Ascending aorta (tissue), 2 donors: ENCODE measurements at places on chromosomes 5 and 9.

- no peaks in the 10 kb centered on the region for H3K27me3 ChIP-seq
- no peak overlapping the region for H3K4me3 ChIP-seq
- no peaks in the 10 kb centered on the region for H3K36me3 ChIP-seq
Measured at GRCh38 chr5:39469176-39469575, 44.4 kb upstream of the DAB2 start.

DNA sequence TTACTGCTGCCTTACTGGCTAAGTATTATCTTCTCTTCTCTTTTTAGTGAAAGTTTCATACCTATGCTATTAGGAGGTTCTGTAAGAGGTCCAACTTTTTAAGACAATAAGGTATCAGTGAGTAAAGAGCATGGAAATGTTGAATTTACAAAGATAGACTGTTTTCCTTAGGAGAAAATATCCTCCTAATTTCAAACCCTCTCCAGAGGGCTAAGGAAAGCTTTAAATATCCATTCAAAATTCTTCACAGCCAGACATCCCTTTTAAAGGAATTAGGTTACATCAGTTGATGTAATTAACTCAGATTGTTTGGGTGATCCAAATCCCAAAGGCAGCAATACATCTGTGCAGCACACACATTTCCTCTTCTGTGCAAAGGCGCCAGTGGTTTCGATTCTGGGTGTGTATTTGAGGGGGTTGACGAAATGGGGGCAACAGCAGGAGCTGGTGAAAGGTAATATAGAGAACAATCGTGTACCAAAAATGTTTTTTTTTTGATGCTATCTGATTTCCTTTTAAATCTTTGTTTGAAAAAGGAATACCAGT, 273.8 kb upstream of the RPS23 start:
- no peak for DNase-seq
- no peaks in the 10 kb centered on the region for H3K27me3 ChIP-seq
- H3K4me1 ChIP-seq = no peaks in the 10 kb centered on the region
- peak overlapping the region; percentile 77 for H3K27ac ChIP-seq
- H3K36me3 ChIP-seq = no peaks in the 10 kb centered on the region

- no peak overlapping the region for H3K27ac ChIP-seq
- no peak for DNase-seq
- no peaks in the 10 kb centered on the region for H3K27me3 ChIP-seq
- no peak overlapping the region for H3K4me3 ChIP-seq
Measured at GRCh38 chr5:133957080-133957479, 11.3 kb downstream of the C5orf15 start.

- H3K27ac ChIP-seq = no peak overlapping the region
- H3K4me1 ChIP-seq = no peaks in the 10 kb centered on the region
- DNase-seq = no peak
- H3K27me3 ChIP-seq = no peaks in the 10 kb centered on the region
Measured at GRCh38 chr5:157339409-157339808, 73.5 kb downstream of the CYFIP2 start.

DNA sequence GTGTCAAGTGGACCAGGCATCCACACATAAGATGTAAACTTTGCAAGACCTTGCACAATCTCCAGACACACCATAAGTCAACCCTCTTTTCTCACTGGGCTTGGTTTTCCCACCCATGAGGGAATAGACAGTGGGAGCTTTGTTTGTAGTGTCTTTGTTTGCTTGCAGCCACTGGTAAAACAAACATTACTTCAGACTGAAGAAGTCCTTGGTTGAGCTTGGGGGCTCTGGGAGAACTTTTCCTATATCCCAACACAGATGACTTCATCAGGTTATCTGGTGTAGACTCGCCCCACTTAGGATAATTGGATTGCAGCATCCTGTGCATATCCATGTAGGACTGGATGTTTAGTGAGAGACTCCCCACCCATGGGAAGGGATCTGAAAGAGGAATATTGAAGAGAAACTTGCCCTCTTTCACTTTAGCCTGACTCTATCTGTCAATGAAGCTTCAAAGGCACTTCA, 11.5 kb upstream of the ADGRV1 start:
- H3K27me3 ChIP-seq = no peaks in the 10 kb centered on the region
- DNase-seq = no peak
- no peak overlapping the region for H3K4me3 ChIP-seq
- H3K4me1 ChIP-seq = no peaks in the 10 kb centered on the region
- no peaks in the 10 kb centered on the region for H3K36me3 ChIP-seq

GRCh38 chr5:58286741-58287140, 173.1 kb downstream of the PLK2 start:
- H3K36me3 ChIP-seq = no peaks in the 10 kb centered on the region
- DNase-seq = no peak
- no peak overlapping the region for H3K4me3 ChIP-seq

DNA sequence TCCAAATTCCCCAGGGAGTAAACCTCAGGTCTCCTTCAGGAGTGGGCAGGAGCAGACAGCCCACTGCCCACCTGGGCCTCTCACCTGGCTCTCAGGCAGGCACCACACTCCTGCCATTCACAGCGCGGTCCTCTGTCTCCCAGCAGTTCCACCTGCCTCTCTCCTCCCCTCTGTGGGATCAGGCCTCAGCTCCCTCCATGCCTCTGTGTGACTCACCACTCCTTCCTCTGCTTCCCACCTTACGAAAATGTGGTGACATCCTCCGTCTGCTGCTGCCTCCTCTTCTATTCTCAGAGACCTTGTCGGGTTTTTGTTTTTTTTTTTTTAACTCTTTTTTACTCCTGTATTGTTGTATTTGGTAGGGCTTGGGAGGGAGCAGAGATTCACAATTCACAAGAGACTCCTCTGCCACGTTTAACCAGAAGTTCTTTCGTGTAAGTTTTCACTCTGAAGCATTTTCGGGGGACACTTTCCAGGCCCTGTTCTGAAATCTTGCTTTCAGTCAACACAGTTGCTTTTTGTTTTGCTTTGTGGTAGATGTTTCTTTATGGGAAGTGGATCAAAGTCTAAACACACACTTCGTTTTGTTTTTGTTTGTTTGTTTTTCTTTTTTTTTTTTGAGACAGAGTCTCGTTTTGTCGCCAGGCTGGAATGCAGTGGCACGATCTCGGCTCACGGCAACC, 21.1 kb upstream of the CDKN2AIPNL start:
- H3K4me1 ChIP-seq = no peaks in the 10 kb centered on the region
- H3K4me3 ChIP-seq = no peak overlapping the region
- no peak overlapping the region for H3K27ac ChIP-seq

- no peaks in the 10 kb centered on the region for H3K4me1 ChIP-seq
- no peaks in the 10 kb centered on the region for H3K36me3 ChIP-seq
- no peaks in the 10 kb centered on the region for H3K27me3 ChIP-seq
- no peak overlapping the region for H3K27ac ChIP-seq
Measured at GRCh38 chr5:63310644-63311043, 651.6 kb downstream of the HTR1A start.

DNA sequence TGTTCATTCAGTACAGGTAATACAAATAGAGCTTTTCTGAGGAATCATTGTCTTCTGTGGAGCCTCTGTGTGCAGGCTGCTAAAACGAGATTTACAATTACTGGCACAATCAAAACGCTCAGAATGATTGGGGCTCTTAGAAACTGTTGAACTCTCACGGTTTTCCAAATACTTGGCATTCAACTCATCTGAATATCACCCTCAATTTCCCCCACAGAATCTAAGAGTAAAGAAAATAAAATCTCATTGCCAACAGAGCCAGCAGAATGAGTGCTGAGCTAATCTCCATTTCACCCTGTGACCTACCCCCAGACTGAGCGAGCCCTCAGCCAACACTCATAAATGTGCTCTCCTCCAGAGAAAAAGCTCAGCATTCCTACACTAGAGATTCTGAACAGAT, 35.3 kb upstream of the TMED7 start:
- DNase-seq = no peak
- H3K36me3 ChIP-seq = no peaks in the 10 kb centered on the region
- no peak overlapping the region for H3K4me3 ChIP-seq
- H3K27ac ChIP-seq = no peak overlapping the region
- no peaks in the 10 kb centered on the region for H3K4me1 ChIP-seq

DNA sequence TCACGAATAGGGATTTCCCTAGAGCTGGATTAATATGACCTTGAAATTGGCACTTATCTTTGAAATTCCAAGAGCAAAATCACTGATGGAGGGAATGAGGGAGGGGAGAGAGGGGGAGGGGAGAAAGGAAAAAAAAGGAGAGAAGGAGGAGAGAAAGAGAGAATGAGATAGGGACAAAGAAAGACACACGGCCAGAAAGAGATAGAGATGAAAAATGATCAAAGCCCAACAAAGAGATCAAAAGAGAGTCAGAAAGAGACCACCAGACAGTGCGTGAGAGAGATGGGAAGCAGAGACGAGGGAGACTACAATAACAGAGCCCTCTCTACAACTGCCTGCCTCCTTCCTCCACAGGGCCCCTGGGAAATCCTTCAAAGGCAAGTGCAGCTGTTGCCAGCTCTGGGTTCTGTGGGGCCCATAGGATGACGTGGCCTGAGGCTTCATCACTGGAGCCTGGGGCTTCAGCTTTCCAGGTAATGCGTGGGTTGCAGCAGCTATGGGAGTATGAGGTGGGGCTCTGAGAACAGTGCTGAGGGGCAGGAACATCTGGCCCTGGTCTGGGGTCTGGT, 58.3 kb upstream of the SHB start:
- H3K4me1 ChIP-seq = no peaks in the 10 kb centered on the region
- no peaks in the 10 kb centered on the region for H3K36me3 ChIP-seq
- no peak overlapping the region for H3K27ac ChIP-seq
- H3K4me3 ChIP-seq = no peak overlapping the region
- no peaks in the 10 kb centered on the region for H3K27me3 ChIP-seq

DNA sequence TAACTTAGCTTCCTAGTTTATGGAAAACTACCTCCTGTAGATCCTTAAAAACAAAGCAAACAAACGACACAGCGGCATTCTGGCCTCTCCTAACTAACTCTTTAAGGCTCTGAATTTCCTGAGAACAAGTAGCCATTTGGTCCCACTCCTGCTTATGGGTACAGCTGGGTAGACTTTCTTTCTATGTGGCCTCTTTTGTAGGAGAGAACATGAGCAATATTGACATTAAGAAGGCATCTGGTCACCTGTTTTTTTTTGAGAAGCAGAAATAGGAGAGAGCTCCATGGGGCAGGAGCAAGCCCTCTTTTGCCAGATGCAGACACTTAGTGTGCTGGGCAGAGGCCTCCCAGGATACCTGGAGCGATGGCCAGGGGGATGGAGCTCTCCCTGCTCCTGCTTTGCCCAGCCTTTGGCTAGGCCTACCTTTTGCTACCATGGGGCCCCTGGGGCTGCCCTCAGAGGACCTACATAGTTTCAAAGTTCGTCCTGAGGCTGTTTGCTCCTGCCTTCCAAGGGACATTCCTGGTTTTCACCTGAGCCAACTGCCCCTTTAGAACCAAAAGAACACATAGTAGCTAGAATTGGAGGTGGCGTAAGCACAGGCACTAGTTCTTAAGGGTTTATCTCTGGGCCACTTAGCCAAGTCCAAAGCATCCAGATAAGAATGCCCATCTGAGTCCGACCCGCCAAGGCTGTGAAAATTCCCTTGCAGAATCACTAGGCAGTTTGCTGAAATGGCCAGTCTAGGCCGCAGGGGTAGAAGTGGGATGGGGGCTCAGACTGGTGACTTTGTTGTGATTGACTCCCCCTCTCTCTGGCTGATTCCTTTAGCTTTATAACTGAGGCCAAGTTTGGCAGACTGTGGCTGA, 2.4 kb upstream of the STC2 start:
- H3K4me1 ChIP-seq = peaks cover 7% of the 10 kb centered on the region
- peaks cover 4% of the 10 kb centered on the region for H3K27me3 ChIP-seq
- H3K36me3 ChIP-seq = no peaks in the 10 kb centered on the region
- H3K27ac ChIP-seq = no peak overlapping the region
- DNase-seq = no peak
- H3K4me3 ChIP-seq = no peak overlapping the region

- no peaks in the 10 kb centered on the region for H3K27me3 ChIP-seq
- H3K36me3 ChIP-seq = no peaks in the 10 kb centered on the region
- no peak overlapping the region for H3K4me3 ChIP-seq
- H3K4me1 ChIP-seq = no peaks in the 10 kb centered on the region
- no peak overlapping the region for H3K27ac ChIP-seq
- DNase-seq = peak; percentile 60
Measured at GRCh38 chr9:98888801-98889421, 54.8 kb upstream of the COL15A1 start.

GRCh38 chr5:94744906-94745305, 126.4 kb downstream of the SLF1 start:
- DNase-seq = no peak
- H3K4me1 ChIP-seq = no peaks in the 10 kb centered on the region
- no peaks in the 10 kb centered on the region for H3K27me3 ChIP-seq
- H3K27ac ChIP-seq = no peak overlapping the region

GRCh38 chr9:84827216-84827765, 157.8 kb downstream of the NTRK2 start:
- no peak for DNase-seq
- H3K27me3 ChIP-seq = no peaks in the 10 kb centered on the region
- H3K4me1 ChIP-seq = peaks cover 10% of the 10 kb centered on the region
- no peak overlapping the region for H3K27ac ChIP-seq
- H3K36me3 ChIP-seq = no peaks in the 10 kb centered on the region

DNA sequence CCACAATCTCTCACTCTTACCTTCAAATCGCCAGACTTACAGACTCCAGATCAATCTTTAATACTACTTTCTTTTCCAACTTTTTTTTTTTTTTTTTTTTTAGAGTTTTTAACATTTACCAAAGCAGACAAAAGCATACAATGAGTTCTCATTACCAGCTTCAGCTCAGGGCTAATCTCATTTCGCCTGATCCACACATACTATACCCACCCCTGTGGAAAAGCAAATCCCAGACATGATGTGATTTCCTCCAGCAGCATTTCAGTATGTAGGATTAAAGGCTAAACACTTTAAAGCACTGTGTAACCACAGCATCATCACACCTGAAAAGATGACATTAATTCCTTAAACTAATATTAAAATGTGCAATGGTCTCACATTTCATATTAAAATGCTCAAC, 138.8 kb upstream of the RETREG1 start:
- no peaks in the 10 kb centered on the region for H3K27me3 ChIP-seq
- no peak overlapping the region for H3K4me3 ChIP-seq
- H3K27ac ChIP-seq = no peak overlapping the region
- DNase-seq = no peak
- no peaks in the 10 kb centered on the region for H3K36me3 ChIP-seq
- no peaks in the 10 kb centered on the region for H3K4me1 ChIP-seq

GRCh38 chr5:14455814-14456321, 125.7 kb upstream of the OTULINL start:
- H3K4me3 ChIP-seq = no peak overlapping the region
- no peak overlapping the region for H3K27ac ChIP-seq
- DNase-seq = no peak
- H3K36me3 ChIP-seq = peaks cover 32% of the 10 kb centered on the region
- no peaks in the 10 kb centered on the region for H3K27me3 ChIP-seq
